Skeletal muscle cell (primary cell): ENCODE measurements at places on chromosomes 1 and 21.

DNA sequence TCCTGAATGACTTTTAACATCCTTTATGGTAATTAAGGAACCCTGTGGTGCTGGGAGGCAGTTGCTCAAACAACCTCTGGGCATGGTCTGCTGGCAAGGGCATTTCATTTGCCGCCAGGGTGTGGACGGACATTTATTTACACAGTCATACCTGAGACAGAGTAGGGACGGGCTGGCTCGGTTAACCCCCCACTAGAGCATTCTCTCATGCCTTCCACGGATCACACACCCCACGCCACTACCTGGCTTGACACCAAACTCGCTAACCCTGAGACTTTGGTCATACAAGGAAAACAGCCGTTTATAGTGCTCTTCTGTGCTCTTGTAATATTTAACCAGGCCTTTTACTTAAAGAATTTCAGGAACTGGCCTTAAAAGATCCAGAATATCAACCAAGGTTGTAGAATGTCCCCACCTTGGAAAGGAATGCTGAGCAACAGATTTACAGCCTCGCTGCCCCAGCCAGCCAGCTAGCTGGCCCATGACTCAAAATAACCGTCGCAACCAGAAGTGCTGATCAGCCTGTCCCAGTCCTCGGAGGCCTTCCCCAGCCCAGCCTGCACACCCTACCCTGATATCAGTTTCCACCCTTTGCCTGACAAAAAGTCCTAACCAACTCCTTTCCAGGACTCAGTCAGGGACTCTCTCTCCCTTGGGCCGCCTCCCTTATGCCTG lies 6.5 kb upstream of the PDXK start:
- no peak for DNase-seq

DNA sequence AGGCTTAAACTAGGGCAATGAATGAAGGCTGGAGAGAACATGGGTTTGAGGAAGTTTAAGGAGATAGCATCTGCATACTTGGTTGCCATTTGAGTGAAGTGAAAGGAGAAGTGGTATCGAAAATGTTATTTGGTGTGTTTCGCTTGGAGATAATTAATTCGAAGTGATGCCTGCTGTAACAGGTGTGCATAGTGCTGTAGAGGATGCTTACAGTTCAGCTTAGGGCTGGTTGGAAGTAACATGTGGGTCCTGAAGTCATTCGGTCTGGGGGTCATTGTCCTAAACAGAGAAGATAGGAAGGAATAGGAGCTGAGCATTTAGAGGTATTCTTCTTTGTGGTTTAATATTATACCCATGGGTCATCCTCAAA lies 301 bp upstream of the NUDT17 start:
- no peak for DNase-seq

DNA sequence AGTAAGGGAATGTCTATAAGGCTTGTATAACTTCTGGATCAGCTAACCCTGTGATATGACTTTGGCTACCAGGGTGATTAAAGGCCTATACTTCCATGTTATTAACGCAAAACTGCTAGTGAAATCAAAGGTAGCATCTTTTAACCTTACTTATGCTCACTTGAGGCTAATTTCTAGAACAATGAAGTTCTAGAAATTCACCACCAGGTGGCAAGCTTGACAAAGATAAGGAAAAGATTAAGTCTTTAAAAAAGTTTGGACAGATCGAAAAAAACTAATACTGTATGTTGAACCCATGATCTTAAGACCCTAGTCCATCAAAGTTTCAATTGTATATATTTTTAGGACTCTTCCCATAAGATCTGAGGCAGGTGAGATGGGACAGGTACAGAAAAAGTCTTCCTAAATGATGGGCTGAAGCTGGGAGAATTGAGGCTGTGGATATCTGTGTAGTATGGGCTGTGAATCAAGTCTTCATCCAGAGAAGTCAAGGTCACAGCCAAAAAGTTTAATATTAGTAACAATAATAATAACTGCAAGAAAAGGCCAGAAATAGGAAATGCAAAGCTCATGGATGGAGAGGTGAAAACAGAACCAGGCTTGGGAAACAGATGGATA lies 18.8 kb downstream of the KYAT3 start:
- DNase-seq: no peak

- DNase-seq: peak; percentile 11
These were observed 147.2 kb downstream of the CHD1L start for GRCh38 chr1:147389532-147390184.

- no peak for DNase-seq
These were observed 50.9 kb downstream of the TBX19 start for GRCh38 chr1:168331569-168331968.

- DNase-seq: no peak
These were observed 55.5 kb upstream of the CNN3 start for GRCh38 chr1:94982398-94982797.

DNA sequence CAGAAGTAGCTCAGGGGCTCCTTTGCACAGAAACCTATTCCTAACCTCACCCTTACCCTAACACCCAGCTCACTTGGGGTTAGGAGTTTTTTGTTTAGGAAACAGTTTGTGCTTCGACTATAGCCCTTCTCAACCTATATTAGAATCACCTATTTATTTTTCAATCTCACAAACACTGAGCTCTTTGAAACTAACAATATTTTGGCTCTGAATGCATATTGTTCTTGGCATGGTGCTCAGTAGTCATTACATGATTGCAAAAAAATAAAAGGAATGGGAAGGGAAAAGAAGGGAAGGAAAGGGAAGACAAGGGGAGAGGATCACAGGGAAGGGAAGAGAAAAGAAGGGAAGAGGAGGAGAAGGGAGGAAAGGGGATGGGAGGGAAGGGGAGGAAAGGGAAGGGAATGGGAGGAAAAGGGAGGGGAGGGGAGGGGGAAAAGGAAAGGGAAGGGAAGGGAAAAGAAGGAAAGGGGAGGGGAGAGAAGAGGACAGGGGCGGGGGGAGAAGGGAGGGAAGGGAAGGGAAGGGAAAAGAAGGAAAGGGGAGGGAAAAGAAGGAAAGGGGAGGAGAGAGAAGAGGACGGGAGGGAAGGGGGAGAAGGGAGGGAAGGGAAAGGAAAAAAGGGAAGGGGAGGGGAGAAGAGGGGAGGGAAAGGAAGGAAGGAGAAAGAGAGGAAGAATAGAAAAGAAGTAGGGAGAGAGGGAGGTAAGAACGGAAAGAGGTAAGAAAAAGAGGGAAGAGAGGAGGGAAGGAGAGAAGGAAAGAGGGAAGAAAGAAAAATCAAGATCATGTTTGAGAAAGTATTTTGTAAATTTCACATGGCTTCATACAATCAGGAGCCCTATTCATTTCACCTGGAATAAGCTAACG lies 484.1 kb upstream of the NFIA start:
- no peak for DNase-seq

DNA sequence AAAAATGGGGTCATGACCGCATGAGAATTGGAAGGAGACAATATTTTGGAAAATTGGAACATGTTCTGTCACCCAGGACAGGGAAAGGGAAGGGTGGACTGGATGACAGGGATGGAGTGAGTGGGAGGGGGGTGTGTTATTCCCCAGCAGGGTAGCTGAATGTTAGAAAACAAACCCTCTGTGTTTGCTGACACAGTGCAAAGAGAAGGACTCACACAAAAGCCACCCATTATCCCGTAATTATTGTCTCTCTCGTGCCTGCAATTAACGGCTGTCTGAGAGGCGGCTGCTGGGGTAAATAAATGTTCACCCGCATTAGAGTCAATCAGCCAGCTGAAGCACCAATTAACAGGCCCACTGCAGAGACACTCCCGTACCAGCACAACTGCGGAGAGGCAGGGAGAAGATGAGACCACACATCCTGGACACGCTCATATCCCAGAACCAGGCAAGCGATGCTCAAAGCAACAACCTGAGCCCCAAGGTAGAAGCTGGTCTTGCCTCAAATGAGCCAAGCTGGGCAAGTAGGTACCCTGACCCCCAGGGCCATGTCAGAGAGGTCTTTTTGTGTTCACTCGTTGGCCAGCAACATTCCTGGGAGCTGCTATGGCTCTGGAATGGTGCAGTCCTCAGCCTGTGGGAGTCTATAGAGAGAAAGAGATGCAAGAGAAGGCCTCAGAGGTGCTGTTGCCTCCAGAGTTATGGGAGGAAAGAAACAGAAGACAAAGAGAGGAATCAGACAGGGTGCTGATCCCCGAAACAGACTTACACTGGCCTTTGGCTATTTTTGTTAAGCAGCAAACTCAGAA lies 19.4 kb downstream of the PLEKHA6 start:
- no peak for DNase-seq

DNA sequence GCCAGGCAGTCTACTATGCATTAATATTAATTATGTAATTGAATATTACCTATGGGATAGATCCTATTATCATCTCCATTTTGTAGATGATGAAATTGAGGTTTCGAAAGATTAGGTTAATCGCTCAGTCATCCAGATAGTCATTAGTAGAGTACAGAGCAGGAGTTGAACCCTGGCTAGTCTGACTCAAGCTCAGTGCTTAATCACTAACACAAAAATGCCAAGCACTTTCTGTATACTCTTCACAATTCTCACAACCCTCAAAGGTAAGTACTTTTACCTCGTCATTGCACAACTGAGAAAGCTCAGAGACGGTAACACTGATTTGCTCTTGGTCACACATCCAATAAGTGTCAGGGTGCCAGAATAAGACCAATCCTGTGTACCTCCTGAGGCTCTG lies 280.2 kb upstream of the PLXNA2 start:
- no peak for DNase-seq

GRCh38 chr21:25859235-25859929 lies 124.6 kb downstream of the GABPA start:
- DNase-seq: no peak

DNA sequence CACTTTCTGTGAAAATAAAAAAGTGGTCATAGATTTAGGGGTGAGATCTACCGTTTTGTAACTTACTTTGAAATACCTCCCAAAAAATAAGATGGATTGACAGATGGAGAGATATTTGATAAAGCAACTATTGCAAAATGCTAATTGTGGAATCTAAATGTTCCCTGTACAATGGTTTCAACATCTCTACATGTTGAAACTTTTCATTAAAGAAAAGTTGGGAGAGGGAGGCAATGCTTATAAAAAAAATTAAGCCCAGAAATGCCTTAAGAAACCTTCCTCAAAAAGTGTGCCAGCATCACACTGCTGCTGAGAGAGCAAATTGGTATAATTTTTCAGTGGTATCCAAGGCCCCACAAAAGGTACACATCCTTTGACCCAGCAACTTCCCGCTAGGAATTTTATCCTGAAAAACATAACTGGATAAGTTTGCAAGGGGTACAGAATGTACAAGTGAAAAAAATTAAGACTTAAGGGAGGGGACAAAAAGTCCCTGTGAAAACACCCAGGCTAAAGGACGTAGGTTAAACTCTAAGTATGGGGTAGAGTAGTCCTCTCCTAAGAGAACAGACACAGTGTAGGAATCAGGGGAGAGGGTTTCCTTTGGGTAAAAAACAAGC lies 84.3 kb downstream of the TGFBR3 start:
- no peak for DNase-seq

DNA sequence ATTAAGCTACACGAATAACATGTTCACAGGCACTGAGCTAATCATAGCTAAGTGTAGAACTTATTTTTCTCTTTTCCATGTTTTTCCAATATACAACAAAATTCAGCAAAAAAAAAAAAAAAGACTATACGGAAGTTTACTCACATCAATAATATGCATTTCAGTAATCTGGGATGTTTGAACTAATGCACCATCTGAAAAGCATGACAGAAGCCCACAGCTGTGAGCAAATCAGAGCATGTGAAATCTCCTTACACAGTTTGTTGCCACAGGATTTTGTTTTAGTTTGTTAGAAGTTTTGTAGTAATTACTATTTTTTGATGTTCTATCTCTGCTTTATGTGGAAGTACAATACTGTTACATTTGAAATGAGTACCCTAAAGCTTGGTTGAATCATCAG lies 1051.7 kb downstream of the TTLL7 start:
- DNase-seq: no peak

GRCh38 chr1:232127190-232127589 lies 500.6 kb downstream of the DISC1 start:
- peak; percentile 62 for DNase-seq
